Activated T-cell treated with anti-CD3 and anti-CD28 coated beads, Interleukin-2, amount 50 U/mL, for 48 hours (primary cell): ENCODE measurements at places on chromosomes 1 and 21.
A peak's percentile ranks its signal among the peaks of the same experiment; 100 is the strongest.

GRCh38 chr1:210448297-210448892 lies 119.7 kb downstream of the HHAT start:
- no peak for DNase-seq

GRCh38 chr1:164635803-164636731 lies 77.1 kb downstream of the PBX1 start:
- DNase-seq, result no peak

DNA sequence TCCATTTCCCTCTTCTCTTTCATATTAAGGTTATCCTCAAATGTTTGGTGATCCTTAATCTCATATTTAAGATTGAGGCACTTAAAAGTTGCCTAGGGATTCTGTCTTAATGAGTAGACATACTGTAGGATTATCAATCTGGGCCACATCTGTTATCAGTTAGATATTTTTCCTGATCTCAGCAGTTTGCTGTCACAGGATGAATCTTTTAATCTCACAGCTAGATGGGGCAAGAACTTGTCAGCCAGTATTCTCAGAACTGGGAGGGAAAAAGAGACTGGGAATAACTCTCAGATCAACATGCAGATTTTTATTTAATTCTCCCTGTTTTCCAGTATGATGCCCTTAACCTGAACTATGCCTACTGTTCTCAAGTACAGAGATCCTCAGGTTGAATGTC lies 14.0 kb downstream of the ZNF644 start:
- no peak for DNase-seq

- DNase-seq, result peak; percentile 41
Observed at GRCh38 chr1:2132222-2133038, 62.1 kb downstream of the FAAP20 start.

- no peak for DNase-seq
Observed at GRCh38 chr1:206790502-206791250, 18.4 kb upstream of the IL10 start.

DNA sequence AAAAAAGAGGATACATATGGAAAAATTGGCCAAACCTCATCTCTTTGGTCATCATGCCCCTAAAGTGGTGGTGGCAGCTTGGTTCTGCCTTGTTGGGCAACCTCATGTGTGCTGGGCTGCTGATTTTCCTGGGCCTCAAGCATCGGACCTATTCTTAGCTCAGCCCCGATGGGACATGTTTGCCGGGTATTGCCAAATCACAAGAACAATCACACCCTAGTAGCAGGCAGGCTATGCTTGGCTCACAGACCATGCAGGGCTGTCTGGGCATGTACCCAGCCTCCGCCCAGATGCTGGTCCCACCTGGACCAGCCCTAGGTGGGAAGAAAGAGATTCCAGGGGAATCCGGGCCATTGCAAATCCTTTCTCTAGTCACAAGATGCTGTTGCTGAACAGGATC lies 189.4 kb upstream of the FGGY start:
- no peak for DNase-seq

GRCh38 chr1:10508511-10508951 lies 33.8 kb downstream of the PEX14 start:
- DNase-seq, result no peak
